IPS DF 19.7 (cell line): ENCODE measurements at places on chromosomes 11 and 22.

- no peak for DNase-seq
These were observed 292.3 kb downstream of the METTL15 start for GRCh38 chr11:28400331-28401100.

- DNase-seq = no peak
These were observed 1.0 kb upstream of the FKBP2 start for GRCh38 chr11:64239662-64240434.

DNA sequence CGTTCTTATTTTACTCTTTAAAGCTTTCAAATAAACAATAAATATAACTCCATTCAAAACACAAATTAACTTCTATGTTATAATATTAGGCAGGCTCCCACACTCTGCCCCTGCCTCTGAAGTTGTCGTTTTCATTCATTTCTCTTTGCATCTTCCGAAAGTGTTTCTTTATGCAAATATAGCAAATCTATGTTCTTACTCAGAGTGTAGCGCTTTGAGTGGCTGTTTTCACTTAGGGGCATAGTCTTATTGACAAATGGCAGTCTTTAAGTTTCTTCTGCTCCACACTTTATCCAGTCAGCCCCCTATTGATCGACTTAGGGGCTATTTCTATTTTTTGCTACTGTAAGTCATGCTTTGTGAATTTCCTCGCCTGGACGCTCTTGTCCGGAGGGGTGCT is 45.3 kb upstream of the RTL6 start:
- no peak for DNase-seq

DNA sequence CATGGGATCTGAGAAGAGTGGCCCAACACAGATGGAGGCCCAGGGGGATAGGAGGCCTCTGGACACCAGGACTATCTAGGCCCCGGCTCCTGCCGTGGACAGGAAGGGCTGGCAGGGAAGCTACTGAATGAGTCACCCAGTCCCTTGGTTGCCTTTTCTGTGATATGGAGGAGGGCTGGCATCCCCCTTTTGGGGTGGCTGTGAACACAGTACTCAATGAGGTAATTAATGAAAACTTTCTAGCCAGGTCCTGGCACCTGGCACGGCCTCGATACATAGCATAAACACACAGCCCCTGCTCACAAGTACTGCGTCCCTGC is 163.2 kb downstream of the CHST1 start:
- no peak for DNase-seq

GRCh38 chr11:75342231-75342918 is 9.1 kb downstream of the ARRB1 start:
- no peak for DNase-seq

DNA sequence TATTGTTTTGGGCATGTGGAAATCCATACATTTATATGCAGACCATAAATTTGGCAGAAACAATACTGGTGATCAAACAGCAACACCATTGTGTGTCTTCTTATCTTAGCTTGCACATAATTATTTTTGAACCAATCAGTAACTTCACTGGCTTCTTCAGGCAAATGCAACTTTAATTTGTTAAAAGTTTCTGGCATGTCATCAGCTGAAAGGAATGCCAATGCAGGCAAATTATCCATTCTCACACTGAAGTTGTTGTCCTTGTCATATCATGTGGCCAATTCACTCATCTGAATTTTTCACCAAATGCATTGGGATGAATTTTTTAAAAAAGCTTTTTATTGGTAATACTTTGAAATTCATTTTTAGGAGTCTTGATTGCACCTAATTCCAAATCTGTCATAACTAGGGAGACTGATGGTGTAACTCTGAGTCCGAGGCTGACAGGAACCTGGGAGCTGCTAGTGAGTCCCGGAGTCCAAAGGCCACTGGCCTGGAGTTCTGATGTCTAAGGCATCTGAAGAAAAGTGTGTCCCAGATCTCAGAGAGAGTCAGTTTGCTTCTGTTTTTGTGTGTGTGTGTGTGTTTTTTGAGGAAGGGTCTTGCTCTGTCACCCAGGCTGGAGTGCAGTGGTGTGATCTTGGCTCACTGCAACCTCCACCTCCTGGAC is 17.4 kb upstream of the OR10V1 start:
- DNase-seq = no peak

- no peak for DNase-seq
These were observed 385.1 kb upstream of the CCDC90B start for GRCh38 chr11:83671289-83671688.

DNA sequence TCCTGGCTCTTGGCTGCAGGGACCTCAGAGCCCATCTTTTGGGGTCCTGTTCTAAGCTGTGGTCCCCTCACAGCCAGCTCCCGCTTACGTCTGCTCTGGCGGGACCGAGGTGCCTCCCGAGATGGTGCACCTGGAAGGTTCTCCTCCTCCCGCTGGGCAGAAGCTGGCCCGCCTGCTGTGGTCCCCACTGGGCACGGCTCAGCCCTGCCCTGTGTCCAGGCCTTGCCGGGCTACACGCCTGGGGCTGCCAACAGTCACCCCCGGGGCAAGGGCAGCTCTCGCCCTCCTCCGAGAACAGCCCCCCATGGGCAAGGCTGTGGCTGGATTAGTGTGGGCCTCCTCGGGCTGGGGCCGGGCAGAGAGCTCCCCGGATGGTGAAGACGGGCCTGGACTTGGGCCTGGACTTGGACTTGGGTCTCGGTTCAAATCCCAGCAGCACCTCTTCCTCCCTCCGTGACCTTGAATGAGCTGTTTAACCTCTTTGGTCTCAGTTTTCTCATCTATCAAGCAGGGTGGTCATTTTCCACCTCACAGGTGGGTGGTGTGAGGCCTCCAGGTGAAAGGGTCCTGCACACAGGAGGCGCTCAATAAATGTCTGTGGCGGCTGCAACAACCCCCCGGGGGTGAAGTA is 998 bp downstream of the BAIAP2L2 start:
- DNase-seq = no peak
